Activated CD8-positive, alpha-beta T cell treated with anti-CD3 and anti-CD28 coated beads, Interleukin-2, amount 10 ng/mL, durations not matched to agents 7 days and 5 days (primary cell): ENCODE measurements at places on chromosomes 11 and 22. TPM values are rescaled to one million over a fixed set of nuclear protein-coding genes. Genes with fewer than 3 reads are reported as not detected.
A peak's percentile ranks its signal among the peaks of the same experiment; 100 is the strongest.

- H3K27me3 ChIP-seq = no peaks in the 10 kb centered on the region
- H3K36me3 ChIP-seq = peaks cover 25% of the 10 kb centered on the region
- H3K4me1 ChIP-seq = peaks cover 82% of the 10 kb centered on the region
- H3K27ac ChIP-seq = no peak overlapping the region
Observed at GRCh38 chr22:37196539-37197450, 8.7 kb upstream of the C1QTNF6 start.

- H3K4me1 ChIP-seq = no peaks in the 10 kb centered on the region
- peaks cover 16% of the 10 kb centered on the region for H3K27me3 ChIP-seq
- no peaks in the 10 kb centered on the region for H3K36me3 ChIP-seq
- H3K27ac ChIP-seq = no peak overlapping the region
- no peak for DNase-seq
Observed at GRCh38 chr11:8937159-8937558, 4.4 kb upstream of the C11orf16 start.

GRCh38 chr11:73759610-73760134, 1.2 kb downstream of the RAB6A start:
- DNase-seq = no peak
- peak overlapping the region; percentile 85 for H3K4me3 ChIP-seq
- peaks cover 24% of the 10 kb centered on the region for H3K4me1 ChIP-seq
- no peaks in the 10 kb centered on the region for H3K27me3 ChIP-seq
- peak overlapping the region; percentile 87 for H3K27ac ChIP-seq

DNA sequence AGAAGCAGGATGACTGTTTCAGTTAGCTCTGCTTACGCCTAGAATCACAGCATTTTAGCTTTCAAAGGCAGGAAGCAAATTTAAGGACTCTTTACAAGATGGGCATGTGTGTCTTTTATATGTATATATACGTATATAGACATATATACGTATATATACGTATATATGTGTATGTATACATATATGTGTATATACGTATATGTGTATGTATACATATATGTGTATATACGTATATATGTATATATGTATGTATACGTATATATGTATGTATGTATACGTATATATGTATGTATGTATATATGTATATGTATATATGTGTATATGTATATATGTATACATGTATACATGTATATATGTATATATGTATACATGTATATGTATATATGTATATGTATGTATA, 111.1 kb downstream of the FBXO7 start:
- no peak for DNase-seq
- H3K36me3 ChIP-seq = no peaks in the 10 kb centered on the region
- H3K27ac ChIP-seq = no peak overlapping the region

DNA sequence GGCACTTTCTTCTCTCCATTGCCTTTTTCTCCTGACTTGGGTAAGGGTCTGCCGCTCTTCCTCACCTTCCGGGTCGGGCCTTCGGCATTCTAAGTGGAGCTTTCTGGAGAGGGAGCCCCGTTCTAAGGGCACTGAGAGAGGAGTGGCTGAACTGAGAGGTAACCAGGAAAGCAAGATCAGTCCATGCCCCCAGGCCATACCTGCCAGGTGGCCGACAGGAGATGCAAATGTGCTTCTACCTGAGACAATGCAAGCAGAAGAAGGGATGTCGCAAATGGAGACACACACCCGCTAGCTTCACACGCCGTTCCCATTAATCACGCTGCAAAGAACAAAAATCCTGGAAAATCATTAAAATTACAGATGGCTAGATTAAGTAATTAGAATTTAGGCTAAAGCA, 156.4 kb upstream of the TBCEL start:
- no peak overlapping the region for H3K4me3 ChIP-seq
- no peaks in the 10 kb centered on the region for H3K27me3 ChIP-seq
- no peak for DNase-seq
- H3K36me3 ChIP-seq = no peaks in the 10 kb centered on the region
- no peaks in the 10 kb centered on the region for H3K4me1 ChIP-seq

GRCh38 chr11:19092850-19093249, 24.1 kb upstream of the ZDHHC13 start:
- no peak overlapping the region for H3K27ac ChIP-seq
- no peak overlapping the region for H3K4me3 ChIP-seq
- DNase-seq = no peak

MS4A7 gene
- total RNA-seq = not detected

- H3K4me3 ChIP-seq = no peak overlapping the region
- H3K27me3 ChIP-seq = no peaks in the 10 kb centered on the region
- peak overlapping the region; percentile 5 for H3K27ac ChIP-seq
- H3K36me3 ChIP-seq = peaks cover 77% of the 10 kb centered on the region
- DNase-seq = no peak
Observed at GRCh38 chr22:36303874-36304273, 50.9 kb downstream of the APOL1 start.

- no peak overlapping the region for H3K27ac ChIP-seq
- peaks cover 15% of the 10 kb centered on the region for H3K4me1 ChIP-seq
- peaks cover 13% of the 10 kb centered on the region for H3K36me3 ChIP-seq
- no peak overlapping the region for H3K4me3 ChIP-seq
Observed at GRCh38 chr22:41417622-41418390, 28.8 kb downstream of the TOB2 start.

UBQLN3 gene
- total RNA-seq = not detected

- peaks cover 19% of the 10 kb centered on the region for H3K4me1 ChIP-seq
- H3K4me3 ChIP-seq = no peak overlapping the region
- H3K27me3 ChIP-seq = no peaks in the 10 kb centered on the region
- H3K27ac ChIP-seq = peak overlapping the region; percentile 72
Observed at GRCh38 chr22:44493206-44493605, 4.8 kb downstream of the RTL6 start.
